Mesothelial cell of epicardium (in vitro differentiated cells): ENCODE measurements at places on chromosomes 2 and 18. TPM values are rescaled to one million over a fixed set of nuclear protein-coding genes. Genes with fewer than 3 reads are reported as not detected.
A peak's percentile ranks its signal among the peaks of the same experiment; 100 is the strongest.

GRCh38 chr2:69616755-69617154 is 26.8 kb downstream of the AAK1 start:
- peaks cover 11% of the 10 kb centered on the region for H3K4me1 ChIP-seq
- no peak overlapping the region for H3K4me3 ChIP-seq
- H3K36me3 ChIP-seq: peaks cover 3% of the 10 kb centered on the region
- H3K27ac ChIP-seq: no peak overlapping the region
- DNase-seq: no peak

AMER3 gene
- total RNA-seq: not detected in 3 replicates

DNA sequence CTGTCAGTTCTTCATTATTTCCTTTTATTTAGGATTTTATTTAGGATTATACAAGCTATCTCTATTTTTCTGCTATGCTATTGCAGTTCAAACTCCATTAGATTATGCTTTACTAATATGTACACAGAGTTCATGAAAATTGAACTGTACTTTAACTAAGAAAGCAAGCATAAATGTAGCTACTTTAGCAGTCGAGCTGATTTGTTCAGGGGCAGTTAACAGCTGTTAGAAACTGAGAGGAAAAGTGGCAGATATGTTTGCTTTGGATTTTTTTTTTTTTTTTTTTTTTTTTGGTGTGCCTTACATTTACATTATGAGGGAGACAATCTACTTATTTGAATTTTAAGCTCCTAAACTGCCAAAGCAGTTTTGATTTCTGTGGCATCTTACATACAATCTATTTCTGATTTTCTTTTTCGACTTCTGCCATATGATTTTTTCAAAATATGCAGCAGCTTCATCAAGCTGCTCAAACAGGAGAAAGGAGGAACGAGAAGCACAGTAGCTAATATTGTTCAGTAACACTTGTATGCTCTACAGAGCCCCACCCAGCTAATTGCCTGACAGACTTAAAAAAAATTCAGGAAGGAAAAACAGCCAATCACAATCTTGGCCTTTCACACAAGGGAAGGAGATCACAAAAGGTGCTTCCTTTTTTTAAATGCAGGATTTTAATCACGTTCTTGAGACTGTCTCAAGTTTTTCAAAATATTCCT is 233.4 kb upstream of the SIX3 start:
- H3K36me3 ChIP-seq: no peaks in the 10 kb centered on the region
- no peaks in the 10 kb centered on the region for H3K27me3 ChIP-seq
- no peak for DNase-seq
- H3K4me3 ChIP-seq: no peak overlapping the region

GPR39 gene
- total RNA-seq: 0.07 to 0.47 TPM (median 0.31 TPM) in 3 replicates

DNA sequence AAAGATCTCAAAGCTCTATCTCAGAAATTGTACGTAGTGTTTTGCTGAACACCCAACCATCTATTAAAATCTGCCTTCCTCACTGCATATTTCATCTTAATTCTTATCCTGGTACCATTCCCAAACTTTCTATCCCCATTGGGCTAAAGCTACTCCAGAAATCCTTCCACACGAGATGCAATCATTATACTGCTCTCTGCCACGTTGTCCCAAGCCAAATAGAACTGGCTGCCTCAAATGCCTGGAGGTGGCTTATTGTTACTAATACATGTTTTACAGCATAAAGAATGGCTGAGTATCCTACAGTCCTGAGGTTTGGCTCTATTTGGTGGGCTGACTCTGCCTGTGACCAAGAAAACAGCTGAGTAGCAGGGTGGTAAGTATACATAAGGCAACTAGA is 306.0 kb upstream of the ACVR2A start:
- H3K27me3 ChIP-seq: no peaks in the 10 kb centered on the region
- DNase-seq: no peak
- no peak overlapping the region for H3K4me3 ChIP-seq
- H3K36me3 ChIP-seq: no peaks in the 10 kb centered on the region
- no peak overlapping the region for H3K27ac ChIP-seq

DNA sequence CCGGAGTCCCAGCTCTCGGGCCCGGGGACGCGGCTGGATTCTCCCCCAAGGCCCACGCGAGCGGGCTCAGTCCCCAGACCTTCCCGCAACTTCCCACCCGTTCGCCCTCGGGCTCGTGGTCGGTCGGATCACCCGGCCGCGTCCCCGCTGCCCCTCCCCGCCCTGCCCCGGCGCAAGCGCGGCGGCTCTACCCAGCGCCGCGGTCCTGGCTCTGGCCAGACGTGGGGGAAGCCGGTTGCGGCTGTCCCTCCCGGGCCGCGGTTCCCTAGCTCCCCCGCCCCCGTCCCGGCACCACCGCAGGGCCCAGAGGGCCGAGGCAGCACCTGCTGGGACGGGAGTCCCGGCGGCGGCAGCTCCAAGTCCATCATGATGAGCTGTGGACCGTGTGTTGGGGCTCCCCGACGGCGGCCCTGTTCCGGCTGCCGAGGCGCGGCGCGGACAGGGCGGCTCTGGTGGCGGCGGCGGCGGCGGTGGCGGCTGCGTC is 276 bp downstream of the NFE2L2 start:
- peak overlapping the region; percentile 59 for H3K4me3 ChIP-seq
- H3K4me1 ChIP-seq: peaks cover 52% of the 10 kb centered on the region
- DNase-seq: no peak
- H3K27me3 ChIP-seq: no peaks in the 10 kb centered on the region

DLGAP1 gene
- total RNA-seq: 4.6 to 5.1 TPM (median 4.9 TPM) in 3 replicates

UGT1A10 gene
- not detected in 3 replicates for total RNA-seq

GRCh38 chr2:115569547-115569946 is 1127.1 kb downstream of the DPP10 start:
- DNase-seq: no peak
- H3K36me3 ChIP-seq: peaks cover 12% of the 10 kb centered on the region
- H3K4me3 ChIP-seq: no peak overlapping the region
- no peaks in the 10 kb centered on the region for H3K27me3 ChIP-seq
- H3K27ac ChIP-seq: no peak overlapping the region
- peaks cover 8% of the 10 kb centered on the region for H3K4me1 ChIP-seq

GRCh38 chr2:45688479-45689298 is 37.2 kb downstream of the PRKCE start:
- H3K27me3 ChIP-seq: no peaks in the 10 kb centered on the region
- H3K4me3 ChIP-seq: no peak overlapping the region
- peaks cover 19% of the 10 kb centered on the region for H3K4me1 ChIP-seq
- H3K27ac ChIP-seq: no peak overlapping the region
- H3K36me3 ChIP-seq: no peaks in the 10 kb centered on the region

DNA sequence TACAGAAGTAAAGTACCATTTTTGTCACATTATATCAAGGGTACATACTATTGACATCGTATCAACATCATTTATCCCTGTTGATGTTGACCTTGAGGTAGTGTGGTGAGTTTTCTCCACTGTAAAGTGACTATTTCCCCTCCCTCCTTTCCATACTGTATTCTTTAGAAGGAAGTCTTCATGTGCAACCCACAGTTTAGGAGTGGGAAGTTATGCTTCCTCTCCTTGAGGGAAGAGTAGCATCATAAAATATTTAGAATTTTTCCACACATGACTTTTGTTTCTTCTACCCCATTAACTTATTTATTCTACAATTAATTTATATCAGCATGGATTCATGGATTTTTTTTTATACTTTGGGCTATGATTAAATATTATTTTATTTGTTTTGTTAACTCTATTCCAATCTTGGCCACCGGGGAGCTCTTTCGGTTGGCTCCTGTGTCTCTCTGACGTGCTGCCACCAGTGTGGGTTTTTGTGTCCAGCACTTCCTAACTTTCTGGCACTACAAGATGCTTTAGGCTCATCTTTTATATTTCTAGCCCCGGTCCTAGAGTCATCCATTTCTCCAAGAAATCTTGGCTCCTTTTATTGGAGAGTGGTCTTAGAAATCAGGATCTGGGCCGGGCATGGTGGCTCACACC is 19.0 kb downstream of the AQP12B start:
- no peak overlapping the region for H3K4me3 ChIP-seq
- peaks cover 56% of the 10 kb centered on the region for H3K27me3 ChIP-seq
- H3K27ac ChIP-seq: no peak overlapping the region
- no peak for DNase-seq
- H3K36me3 ChIP-seq: no peaks in the 10 kb centered on the region
- H3K4me1 ChIP-seq: no peaks in the 10 kb centered on the region

LAMA3 gene
- total RNA-seq: 6.1 to 7.4 TPM (median 6.7 TPM) in 3 replicates

- DNase-seq: peak; percentile 47
- H3K27ac ChIP-seq: no peak overlapping the region
- H3K27me3 ChIP-seq: no peaks in the 10 kb centered on the region
These were observed 378 bp upstream of the IAH1 start for GRCh38 chr2:9473985-9474360.

GRCh38 chr2:156430236-156430979 is 5.8 kb upstream of the GPD2 start:
- H3K27ac ChIP-seq: no peak overlapping the region
- peaks cover 13% of the 10 kb centered on the region for H3K4me1 ChIP-seq
- H3K27me3 ChIP-seq: no peaks in the 10 kb centered on the region
- H3K36me3 ChIP-seq: no peaks in the 10 kb centered on the region
